ENCODE measurements at places on chromosomes 7 and 10.

GRCh38 chr10:62742536-62743061 lies 61.9 kb upstream of the ADO start:
- H3K4me3 ChIP-seq = no peak overlapping the region
- no peak overlapping the region for H3K27ac ChIP-seq

- DNase-seq = no peak
- no peaks in the 10 kb centered on the region for H3K36me3 ChIP-seq
- no peak overlapping the region for H3K27ac ChIP-seq
- no peaks in the 10 kb centered on the region for H3K27me3 ChIP-seq
- no peak overlapping the region for H3K4me3 ChIP-seq
These were observed 44.8 kb downstream of the CHST3 start for GRCh38 chr10:72009051-72009424.

DNA sequence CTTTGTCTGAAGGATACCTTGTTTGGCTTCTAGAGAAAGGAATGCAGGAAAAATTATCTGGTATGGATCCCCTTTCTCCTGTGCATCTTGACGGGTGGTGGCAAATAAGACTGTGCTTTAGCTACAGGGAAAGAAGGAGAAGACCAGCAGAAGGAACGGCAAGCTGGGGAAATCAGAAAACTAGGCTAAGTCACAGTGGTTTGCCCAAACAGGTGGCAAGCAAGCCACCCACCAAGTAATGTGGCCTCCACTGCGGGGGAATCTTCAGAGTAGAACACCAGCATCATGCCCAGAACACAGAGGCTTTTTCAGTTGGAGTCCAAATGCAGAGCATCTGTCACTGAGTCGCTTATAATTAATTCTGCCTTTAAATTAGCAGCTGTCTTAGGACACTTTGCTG lies 282.8 kb downstream of the PHF14 start:
- H3K4me1 ChIP-seq = no peaks in the 10 kb centered on the region
- no peaks in the 10 kb centered on the region for H3K36me3 ChIP-seq
- H3K4me3 ChIP-seq = no peak overlapping the region
- H3K27ac ChIP-seq = no peak overlapping the region
- DNase-seq = no peak

DNA sequence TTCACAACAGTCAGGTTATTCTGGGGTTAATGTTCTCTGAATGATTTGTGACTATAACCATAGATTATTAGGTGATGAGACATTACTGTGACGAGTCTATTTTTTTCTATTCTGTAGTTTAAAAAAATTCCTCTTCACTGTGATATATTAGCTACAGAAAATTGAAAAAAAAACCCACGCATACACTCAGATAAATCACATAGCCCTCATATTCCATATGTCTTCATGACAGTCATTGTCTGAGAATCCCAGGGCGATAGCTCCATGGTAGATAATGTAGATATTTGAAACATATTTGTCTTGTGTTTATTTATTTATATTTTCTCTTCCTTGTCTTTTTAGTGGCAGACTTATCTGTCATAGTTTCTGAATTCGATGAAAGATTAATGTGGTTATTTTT lies 110.0 kb downstream of the CAMK1D start:
- peaks cover 21% of the 10 kb centered on the region for H3K4me1 ChIP-seq
- no peaks in the 10 kb centered on the region for H3K27me3 ChIP-seq
- H3K27ac ChIP-seq = no peak overlapping the region
- no peak overlapping the region for H3K4me3 ChIP-seq
- DNase-seq = no peak
- no peaks in the 10 kb centered on the region for H3K36me3 ChIP-seq

GRCh38 chr10:104109908-104110662 lies 11.9 kb upstream of the SFR1 start:
- peaks cover 12% of the 10 kb centered on the region for H3K4me1 ChIP-seq
- peaks cover 4% of the 10 kb centered on the region for H3K27me3 ChIP-seq
- no peaks in the 10 kb centered on the region for H3K36me3 ChIP-seq
- no peak for DNase-seq
- H3K4me3 ChIP-seq = no peak overlapping the region

Data from activated T-cell treated with anti-CD3 and anti-CD28 coated beads, Interleukin-2, amount 50 U/mL, for 24 hours (primary cell).